ENCODE measurements at places on chromosomes 1 and 21.

GRCh38 chr1:88984569-88984968, 7.9 kb downstream of the KYAT3 start:
- no peak for DNase-seq

GRCh38 chr1:91798740-91799139, 87.2 kb downstream of the TGFBR3 start:
- DNase-seq = no peak

DNA sequence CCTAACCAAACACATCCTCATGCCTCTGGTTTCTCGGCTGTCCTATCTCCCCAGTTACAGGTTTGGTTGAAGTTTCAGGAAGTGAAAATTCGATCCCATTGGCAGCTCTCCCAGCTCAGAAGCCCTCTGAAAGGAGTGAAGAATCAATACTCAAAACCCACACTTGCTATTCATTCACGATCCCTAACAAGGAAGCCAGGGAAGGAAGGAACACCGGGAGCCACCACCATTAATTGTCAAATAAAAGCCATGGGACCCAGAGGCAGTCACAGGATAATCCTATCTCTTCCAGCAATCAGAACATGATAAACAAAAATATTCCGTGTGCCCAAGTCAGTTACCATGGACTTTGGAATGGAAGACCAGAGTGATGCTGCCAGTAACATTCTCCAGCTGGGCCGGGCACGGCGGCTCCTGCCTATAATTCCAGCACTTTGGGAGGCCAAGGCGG, 7.0 kb downstream of the TMPRSS2 start:
- peak; percentile 67 for DNase-seq

- DNase-seq = no peak
Observed at GRCh38 chr1:245645406-245645805, 490.6 kb downstream of the KIF26B start.

GRCh38 chr1:46583494-46583893, 20.6 kb downstream of the MKNK1 start:
- DNase-seq = no peak

DNA sequence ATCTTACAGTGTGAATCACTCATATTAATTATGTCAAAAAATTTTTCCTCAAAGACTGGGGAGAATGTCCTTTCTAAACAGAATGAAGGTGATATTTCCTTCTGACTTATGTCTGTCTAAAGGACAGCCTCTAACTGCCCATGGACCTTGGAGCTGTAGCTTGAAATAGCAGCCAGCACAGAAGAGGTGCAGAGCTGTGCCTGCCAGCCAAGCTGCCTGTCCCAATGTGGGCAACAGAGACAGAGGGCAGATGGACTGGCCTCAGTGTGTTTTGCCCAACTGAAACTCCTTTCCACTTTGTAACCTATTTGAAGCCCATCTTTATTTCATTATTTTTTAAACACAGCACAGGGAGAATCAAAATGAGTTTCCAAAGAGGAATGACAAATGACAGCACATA, 97.6 kb upstream of the DYNLT5 start:
- no peak for DNase-seq

DNA sequence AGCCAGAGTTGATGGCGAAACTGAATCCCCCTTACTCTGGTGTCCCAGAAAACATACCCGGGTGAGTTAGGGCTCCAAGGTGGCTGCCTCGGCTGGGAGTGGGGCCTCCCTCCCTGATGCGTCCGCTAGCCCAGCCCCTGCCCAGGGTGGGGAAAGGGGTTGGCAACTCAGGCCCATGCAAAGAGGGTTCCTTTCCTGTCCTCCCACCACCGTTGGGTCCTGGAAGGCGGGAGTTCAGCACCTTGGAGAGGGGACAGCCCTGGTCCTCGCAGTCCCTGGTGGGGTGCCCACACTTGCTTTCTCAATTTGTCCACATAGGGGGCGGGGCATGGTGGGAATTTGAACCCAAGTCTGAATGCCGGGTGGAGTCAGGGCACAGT, 6.1 kb downstream of the SRM start:
- DNase-seq = no peak

DNA sequence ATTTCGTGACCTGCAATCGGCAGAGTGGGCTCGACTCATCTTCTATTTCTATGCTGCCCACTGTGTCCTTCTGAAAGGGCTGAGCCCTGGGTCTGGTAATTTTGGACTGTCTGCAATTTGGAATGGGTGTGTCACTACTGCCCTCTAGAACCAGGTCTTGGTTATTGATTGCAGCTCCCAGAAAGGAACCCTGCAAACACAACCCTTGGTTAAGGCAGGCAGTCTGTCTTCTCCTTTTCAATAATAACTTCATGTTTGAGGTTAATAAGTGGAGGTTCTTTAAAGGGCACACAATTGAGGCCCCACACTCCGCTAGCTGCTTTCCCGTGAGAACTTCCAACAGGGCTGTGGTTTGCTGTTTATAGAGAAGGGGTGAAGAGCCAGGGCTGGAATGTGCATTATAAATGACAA, 79.9 kb upstream of the LYST start:
- no peak for DNase-seq

GRCh38 chr1:156746728-156747631, 4.5 kb downstream of the HDGF start:
- DNase-seq = peak; percentile 95

- no peak for DNase-seq
Observed at GRCh38 chr1:183097438-183098051, 74.3 kb downstream of the LAMC1 start.
